Hair follicle dermal papilla cell (primary cell): ENCODE measurements at places on chromosomes 4 and X. TPM values are rescaled to one million over a fixed set of nuclear protein-coding genes. Genes with fewer than 3 reads are reported as not detected.

Gene AMER1
- total RNA-seq = 4.6 and 5.5 TPM in 2 replicates

Gene CLDN2
- total RNA-seq = not detected in 2 replicates

Gene MAOB
- total RNA-seq = under 0.01 and 0.24 TPM in 2 replicates

Gene ZMAT1
- 0.61 and 1.6 TPM in 2 replicates for total RNA-seq

Gene SCFD2
- total RNA-seq = 35.9 and 44.1 TPM in 2 replicates

Gene GRIA2
- not detected in 2 replicates for total RNA-seq

Gene SOX3
- total RNA-seq = not detected in 2 replicates

Gene ABLIM2
- 0.12 TPM in 1 of 2 replicates, not detected in the other for total RNA-seq

Gene ACOX3
- 27.3 and 40.1 TPM in 2 replicates for total RNA-seq

Gene PITX2
- total RNA-seq = 11.4 and 18.1 TPM in 2 replicates

Gene EPGN
- 0.49 TPM in 1 of 2 replicates, not detected in the other for total RNA-seq

Gene DCAF16
- total RNA-seq = 28.4 and 29.5 TPM in 2 replicates

Gene SSX2
- not detected in 2 replicates for total RNA-seq

Gene HSFX1
- total RNA-seq = 0.97 and 1.3 TPM in 2 replicates

Gene CCDC110
- total RNA-seq = 0.65 TPM in 1 of 2 replicates, not detected in the other

Gene FAM156B
- 16.9 and 24.5 TPM in 2 replicates for total RNA-seq

Gene GNRHR
- total RNA-seq = not detected in 2 replicates

Gene NUDT6
- 4.1 and 4.4 TPM in 2 replicates for total RNA-seq

Gene RHOXF2B
- total RNA-seq = not detected in 2 replicates

Gene ARHGAP4
- 3.0 and 6.8 TPM in 2 replicates for total RNA-seq

Gene GAGE1
- total RNA-seq = not detected in 2 replicates

Gene CDKL5
- 6.7 and 7.3 TPM in 2 replicates for total RNA-seq

Gene RAB41
- total RNA-seq = not detected in 2 replicates

Gene LINC00632
- total RNA-seq = 15.7 and 24.8 TPM in 2 replicates

Gene BTC
- total RNA-seq = 0.24 and 0.32 TPM in 2 replicates

Gene INTU
- 10.9 and 13.1 TPM in 2 replicates for total RNA-seq

Gene RBMX
- total RNA-seq = 158 and 235 TPM in 2 replicates

Gene POF1B
- not detected in 2 replicates for total RNA-seq

Gene HS3ST1
- total RNA-seq = 0.12 and 0.16 TPM in 2 replicates

Gene UGT2B17
- not detected in 2 replicates for total RNA-seq

Gene F8A2
- total RNA-seq = not detected in 2 replicates

Gene GABRG1
- not detected in 2 replicates for total RNA-seq

Gene TGIF2LX
- total RNA-seq = not detected in 2 replicates

Gene CHRNA9
- total RNA-seq = 0.16 TPM in 1 of 2 replicates, not detected in the other

Gene BANK1
- 1.7 and 3.1 TPM in 2 replicates for total RNA-seq

Gene SH2D1A
- not detected in 2 replicates for total RNA-seq

Gene IL3RA
- 0.16 TPM in 1 of 2 replicates, not detected in the other for total RNA-seq

Gene OCRL
- total RNA-seq = 16.9 and 18.3 TPM in 2 replicates

Gene SPANXA2
- total RNA-seq = not detected in 2 replicates

Gene NUP62CL
- total RNA-seq = 0.12 and 0.16 TPM in 2 replicates

Gene LIMCH1
- 0.81 and 3.3 TPM in 2 replicates for total RNA-seq

Gene GLRB
- total RNA-seq = 9.4 and 11.7 TPM in 2 replicates

Gene MAGEA10
- total RNA-seq = not detected in 2 replicates

Gene AFM
- total RNA-seq = not detected in 2 replicates

Gene KLHL5
- total RNA-seq = 62.2 and 79.3 TPM in 2 replicates

Gene BEX1
- total RNA-seq = 0.61 and 1.8 TPM in 2 replicates

Gene DCHS2
- total RNA-seq = not detected in 2 replicates

Gene GAGE12F
- total RNA-seq = not detected in 2 replicates

Gene EMCN
- 0.24 and 0.49 TPM in 2 replicates for total RNA-seq

Gene TCEAL1
- total RNA-seq = 16.2 and 24.5 TPM in 2 replicates

Gene GIMD1
- 0.12 TPM in 1 of 2 replicates, not detected in the other for total RNA-seq

Gene FGF2
- 107 and 123 TPM in 2 replicates for total RNA-seq

Gene SPACA5
- total RNA-seq = not detected in 2 replicates

Gene TBC1D25
- 12.0 and 15.1 TPM in 2 replicates for total RNA-seq

Gene CT83
- total RNA-seq = not detected in 2 replicates
